Activated CD4-positive, alpha-beta T cell treated with anti-CD3 and anti-CD28 coated beads, Interleukin-2, amount 50 U/mL, for 4 hours (primary cell): ENCODE measurements at places on chromosomes 16 and 17.

GRCh38 chr16:53664724-53665345, 38.8 kb downstream of the RPGRIP1L start:
- no peak for DNase-seq

GRCh38 chr16:1772362-1772907, at the start of gene EME2:
Gene EME2 (plus strand): TSS chr16:1772810. CDS start chr16:1773228, 418 bp downstream.
- DNase-seq = peak; percentile 42

DNA sequence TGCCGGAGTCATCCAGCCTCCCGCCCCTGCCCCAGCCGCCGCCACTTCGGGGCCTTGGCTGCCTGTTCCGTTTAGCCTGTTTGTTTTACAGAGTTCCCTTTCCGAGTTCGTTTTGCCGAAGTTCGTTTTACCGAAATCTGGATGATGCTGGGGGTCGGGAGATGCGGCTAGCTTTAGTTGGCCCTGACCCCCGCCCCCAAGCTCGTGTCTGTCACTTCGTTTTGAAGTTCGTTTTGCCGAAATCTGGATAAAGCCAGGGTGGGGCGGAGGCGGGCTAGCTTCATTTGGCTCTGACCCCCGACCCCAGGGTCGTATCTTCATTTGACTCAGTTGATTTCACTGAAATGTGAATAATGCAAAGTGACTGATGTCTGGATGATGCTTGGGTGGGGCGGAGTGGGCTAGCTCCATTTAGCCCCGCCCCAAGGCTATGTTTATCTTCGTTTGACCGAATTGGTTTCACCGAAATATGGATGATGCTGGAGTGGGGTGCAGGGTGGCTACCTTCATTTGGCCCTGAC, 591 bp downstream of the PSMD7 start:
- peak; percentile 2 for DNase-seq

DNA sequence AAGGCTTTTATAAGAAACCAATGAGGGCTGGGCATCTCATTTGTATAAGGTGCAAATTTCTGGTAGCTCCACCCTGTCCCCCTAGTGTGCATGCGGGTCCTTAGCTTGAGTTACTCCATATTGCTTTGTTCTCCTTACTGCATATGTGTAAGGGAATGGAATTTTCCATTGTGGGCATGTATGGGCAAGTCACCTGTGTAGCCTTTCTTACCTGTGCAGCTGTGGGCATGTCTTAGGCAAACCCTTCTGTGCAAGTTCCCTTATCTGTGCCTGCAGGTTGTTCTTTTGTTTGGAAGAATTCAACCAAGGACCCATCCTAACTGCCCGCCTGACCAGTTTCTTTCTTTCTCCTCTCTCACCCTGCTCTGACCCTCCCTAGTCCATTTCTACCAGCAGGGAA, 122.8 kb upstream of the HS3ST4 start:
- DNase-seq = no peak

DNA sequence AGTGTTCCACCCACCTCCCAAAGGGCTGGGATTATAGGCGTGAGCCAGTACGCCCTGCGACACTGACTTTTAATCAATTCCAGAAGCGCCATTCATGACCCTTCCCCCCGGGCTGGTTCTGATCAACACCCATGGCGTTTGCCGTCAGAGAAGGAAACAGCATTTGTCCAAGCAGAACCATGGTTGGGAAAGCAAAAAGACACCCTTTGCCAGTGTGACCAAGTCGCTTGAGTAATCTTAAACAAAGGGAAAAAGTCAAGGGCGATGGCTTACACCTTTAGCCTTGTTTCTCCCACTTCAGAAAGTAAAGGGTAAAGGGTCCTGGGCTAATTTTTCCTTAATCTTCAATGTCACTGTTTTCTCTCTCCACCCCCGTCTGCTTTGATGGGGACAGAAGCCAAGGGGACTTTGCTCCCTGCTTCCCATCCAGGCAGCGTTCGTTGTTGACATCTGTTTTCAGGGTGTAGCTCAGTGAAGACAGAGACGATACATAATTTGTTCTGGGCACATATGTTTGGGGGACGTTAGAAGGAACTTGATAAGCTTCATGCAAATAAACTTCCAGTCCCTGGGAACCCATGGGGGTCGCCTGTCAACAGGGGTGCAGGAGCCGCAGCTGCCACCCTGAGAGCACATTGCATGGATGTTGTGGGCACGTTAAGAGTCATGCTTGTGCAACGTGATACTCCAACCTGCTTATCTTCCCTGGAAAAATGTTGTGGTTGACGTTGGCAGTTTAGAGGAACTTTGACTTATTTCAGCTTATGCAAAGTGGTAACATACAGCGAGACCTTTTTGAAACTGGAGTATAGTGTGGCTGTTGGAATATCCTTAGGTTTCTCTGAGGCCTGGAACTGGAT, 50.6 kb upstream of the TANGO6 start:
- DNase-seq = no peak

GRCh38 chr17:77316191-77316641, 175.4 kb downstream of the SEC14L1 start:
- DNase-seq = no peak

GRCh38 chr17:48162306-48162934, 54.9 kb downstream of the SNX11 start:
- DNase-seq = no peak

DNA sequence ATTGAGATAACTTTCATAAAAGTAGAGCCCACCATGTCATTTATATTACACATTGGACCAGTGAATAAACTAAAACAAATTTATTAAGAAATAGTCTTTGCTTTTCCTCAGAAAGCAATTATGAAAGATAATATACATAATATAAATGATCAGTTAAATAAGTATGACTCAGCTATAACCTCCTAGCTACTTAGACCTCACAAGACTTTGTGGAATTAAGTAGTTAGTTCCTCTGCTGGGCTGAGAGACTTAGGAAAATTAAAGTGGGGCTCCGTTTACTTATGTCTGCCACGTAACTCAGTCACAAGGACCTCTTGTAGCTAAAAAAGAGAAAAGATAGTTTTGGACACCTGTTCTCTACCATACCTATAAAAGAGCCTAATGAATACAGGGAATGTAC, 76.9 kb downstream of the MRTFB start:
- DNase-seq = no peak

DNA sequence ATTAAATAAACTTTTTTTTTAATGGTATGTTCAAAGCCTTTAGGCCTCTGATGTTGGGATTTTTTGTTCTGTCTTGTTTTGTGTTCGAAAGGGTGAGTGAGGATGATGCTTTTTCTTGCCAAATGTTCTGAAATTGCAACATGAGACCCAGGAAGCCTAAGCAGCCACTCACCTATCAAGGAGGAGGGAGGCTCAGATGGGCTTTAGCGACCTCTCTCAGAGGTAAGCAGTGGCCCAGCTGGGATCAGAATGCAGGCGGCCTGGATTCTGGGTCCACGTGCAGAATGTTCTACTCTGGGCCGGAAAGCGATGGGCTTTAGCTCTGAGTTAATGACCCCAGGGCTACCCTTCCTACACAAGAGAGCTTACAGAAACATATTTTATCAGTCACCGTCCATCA, 386.6 kb downstream of the SOX9 start:
- no peak for DNase-seq

GRCh38 chr16:85448557-85449190, 164.4 kb upstream of the GSE1 start:
- DNase-seq = peak; percentile 16

DNA sequence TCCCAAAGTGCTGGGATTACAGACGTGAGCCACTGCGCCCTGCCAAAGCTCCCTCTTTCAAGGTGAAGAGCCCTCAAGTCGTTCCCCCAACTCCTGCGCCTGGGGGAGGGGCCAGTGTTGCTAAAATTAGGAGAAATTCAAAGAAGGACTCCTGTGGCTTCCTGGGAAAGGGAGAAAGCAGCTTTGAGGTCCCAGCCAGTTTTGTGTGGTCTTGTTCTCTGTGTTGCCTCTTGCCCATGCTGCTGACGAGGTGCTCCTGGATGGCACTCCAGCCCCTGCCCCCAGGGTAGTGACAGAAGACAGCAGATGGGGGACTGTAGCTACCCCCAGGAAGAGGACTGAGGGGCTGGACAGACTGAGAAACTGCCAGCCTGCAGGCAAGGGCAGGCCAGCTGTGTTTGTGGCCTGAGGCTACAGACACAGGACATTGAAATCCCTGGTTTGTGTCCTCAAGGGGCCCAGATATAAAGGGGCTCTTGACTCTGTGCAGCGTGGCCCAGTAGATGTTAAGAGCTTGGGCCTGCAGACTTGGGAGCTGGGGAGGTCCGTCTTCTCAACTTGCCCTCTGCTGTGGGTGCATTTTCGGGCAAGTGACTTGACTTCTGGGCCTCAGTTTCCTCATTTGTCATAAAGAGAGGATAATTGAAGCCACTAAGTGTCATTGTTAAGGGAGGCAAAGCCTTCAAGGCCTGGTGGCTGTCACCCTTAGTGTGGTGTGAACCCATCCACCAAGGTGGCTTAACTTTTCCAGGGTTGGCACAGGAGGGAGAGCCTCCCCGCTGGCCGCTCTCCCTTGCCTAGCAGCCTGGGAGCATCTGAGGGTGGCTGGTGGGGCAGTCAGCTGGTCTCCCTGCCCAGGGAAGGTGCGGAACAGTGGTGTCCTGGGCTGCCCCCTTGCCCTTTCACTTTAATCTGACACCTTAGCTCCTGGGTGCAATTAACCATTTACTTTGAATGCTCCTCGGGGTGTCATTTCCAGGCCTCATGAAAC, 4.1 kb downstream of the UBALD2 start:
- DNase-seq = no peak

DNA sequence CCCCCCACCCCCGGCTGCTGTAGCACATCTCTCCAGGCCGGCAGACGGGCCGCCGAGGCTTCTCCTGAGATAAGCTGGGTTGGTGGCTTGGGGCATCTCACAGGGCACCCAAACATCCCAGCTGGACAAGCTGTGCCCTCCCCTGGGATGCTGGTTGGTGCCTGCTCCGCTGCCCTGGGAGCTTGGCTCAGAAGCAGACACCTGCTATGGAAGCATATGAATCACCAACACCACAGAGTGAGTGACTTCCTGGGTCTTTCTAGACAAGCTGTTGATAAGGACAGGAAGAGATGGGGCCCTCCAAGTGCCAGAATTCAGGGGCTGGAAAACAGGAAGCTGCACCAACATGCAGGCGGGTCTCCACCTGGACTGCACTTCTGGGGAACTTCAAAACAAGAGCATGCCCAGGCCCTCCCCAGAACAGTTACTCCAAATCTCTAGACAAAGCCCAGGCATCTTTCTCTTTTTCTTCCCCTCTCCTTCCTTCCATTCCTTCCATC, 13.7 kb downstream of the C16orf95 start:
- no peak for DNase-seq

- no peak for DNase-seq
These were observed 63.1 kb downstream of the SHISA9 start for GRCh38 chr16:12964461-12964860.

- no peak for DNase-seq
These were observed 22.5 kb downstream of the METRNL start for GRCh38 chr17:83101805-83102480.

GRCh38 chr16:62539657-62540056, 503.4 kb upstream of the CDH8 start:
- DNase-seq = no peak

- no peak for DNase-seq
These were observed 5.8 kb downstream of the NHERF2 start for GRCh38 chr16:2032285-2033056.

- no peak for DNase-seq
These were observed 381.3 kb downstream of the CDH8 start for GRCh38 chr16:61654962-61655361.

GRCh38 chr16:89561884-89562599, 1.6 kb downstream of the RPL13 start:
- no peak for DNase-seq

GRCh38 chr17:62705778-62706597, 78.5 kb downstream of the MRC2 start:
- DNase-seq = no peak

- no peak for DNase-seq
These were observed 2.2 kb downstream of the ZNF668 start for GRCh38 chr16:31071861-31072260.

- no peak for DNase-seq
These were observed 18.1 kb downstream of the IRF8 start for GRCh38 chr16:85917012-85917411.

- DNase-seq = no peak
These were observed 31.4 kb upstream of the XYLT2 start for GRCh38 chr17:50314456-50315011.

DNA sequence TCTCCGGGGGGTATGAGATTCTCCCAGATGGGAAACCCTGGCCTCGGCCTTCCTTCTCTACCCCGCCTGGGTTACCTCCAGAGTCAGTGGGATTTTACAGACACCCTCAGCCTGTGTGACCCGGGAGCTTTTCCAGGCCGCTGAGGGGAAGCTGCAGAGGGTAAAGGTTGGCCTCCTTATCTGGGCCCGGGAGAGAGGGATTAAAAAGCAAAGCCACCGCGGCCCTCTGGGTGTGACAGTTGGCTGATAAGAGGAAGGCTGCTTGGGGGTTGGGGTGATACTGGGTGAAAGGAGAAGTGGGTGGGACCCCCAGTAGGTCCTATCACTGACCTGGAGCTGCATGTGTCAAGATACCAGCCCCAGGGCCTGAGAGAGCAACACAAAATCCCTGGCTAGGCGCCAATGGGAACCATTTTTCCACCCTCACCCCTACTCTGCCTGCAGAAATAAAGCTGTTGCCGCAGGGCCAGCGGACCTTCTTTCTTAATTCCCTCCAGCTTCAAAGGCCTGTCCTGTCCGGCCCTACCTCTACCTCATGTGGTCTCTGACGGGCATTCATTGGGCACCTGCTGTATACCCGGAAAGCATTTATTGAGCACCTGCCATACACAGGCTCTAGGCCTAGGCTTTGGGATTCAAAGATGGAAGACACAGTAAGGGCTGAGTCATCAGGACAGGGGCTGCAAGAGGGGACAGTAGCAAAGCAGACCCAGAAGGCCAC, 77.6 kb upstream of the GSE1 start:
- no peak for DNase-seq

GRCh38 chr16:66590322-66590721, 11.1 kb downstream of the CMTM2 start:
- DNase-seq = no peak

DNA sequence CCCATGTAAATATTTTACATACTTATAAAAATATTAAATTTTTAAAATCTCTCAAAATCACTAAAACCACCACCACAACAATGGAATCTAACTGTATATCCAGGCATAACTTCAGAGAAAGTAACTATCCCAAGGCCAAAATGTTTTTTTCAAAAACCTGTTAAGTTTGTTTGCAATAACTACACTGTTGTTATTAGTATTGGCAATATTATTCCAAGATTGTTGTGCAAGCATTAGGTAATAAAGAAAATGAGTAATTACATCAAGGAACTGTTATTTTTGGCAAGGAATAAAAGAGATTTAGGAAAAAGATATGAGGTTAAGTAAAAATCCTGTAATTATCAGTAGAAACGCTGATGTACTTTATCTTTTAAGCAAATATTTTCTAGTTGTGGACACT, 3.4 kb upstream of the KRTAP4-12 start:
- no peak for DNase-seq

- no peak for DNase-seq
These were observed 14.2 kb upstream of the CCL1 start for GRCh38 chr17:34377078-34377823.
